ENCODE measurements at places on chromosomes 5 and 9. TPM values are rescaled to one million over a fixed set of nuclear protein-coding genes. Genes with fewer than 3 reads are reported as not detected.

DNA sequence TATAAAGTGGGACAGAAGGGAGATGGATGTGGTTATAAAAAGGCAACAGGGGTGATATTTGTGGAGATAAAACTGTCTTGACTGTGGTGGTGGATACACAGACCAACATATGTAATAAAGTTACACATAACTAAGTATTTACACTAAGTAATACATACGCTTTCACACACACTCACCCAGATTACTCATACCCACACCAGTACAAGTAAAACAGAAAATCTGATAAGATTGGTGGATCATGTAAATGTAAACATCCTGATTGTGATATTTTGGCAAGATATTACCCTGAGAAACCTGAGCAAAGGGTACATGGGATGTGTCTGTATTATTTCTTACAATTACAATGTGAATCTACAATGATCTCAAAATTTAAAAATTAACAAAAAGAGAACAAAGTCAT lies 53.3 kb upstream of the SLIT3 start:
- no peak for DNase-seq
- no peaks in the 10 kb centered on the region for H3K36me3 ChIP-seq
- H3K27ac ChIP-seq, result no peak overlapping the region
- no peaks in the 10 kb centered on the region for H3K4me1 ChIP-seq

ITK gene
- total RNA-seq, result 398 TPM

NOXA1 gene
- 5.6 TPM for total RNA-seq

PCSK5 gene
- total RNA-seq, result 7.9 TPM

DNA sequence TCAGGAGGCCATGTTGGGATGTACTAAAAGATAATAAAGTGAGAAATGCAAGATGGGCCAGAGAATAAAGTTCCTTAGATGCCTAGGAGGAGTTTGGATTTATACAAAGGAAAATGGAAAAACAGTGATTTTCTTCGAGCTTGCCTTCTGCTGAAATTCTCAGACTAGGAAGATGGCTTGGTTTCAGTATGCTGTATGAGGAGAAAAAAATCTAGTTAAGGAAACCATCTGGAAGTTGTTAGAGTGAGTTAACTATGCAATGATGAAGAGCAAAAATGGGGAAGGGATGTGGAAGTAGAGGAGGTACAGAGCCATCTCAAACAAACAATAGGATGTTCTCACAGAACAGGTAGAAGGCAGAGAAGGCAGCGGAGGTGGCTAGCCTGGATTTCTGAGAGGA lies 162.9 kb upstream of the FTMT start:
- H3K36me3 ChIP-seq, result no peaks in the 10 kb centered on the region
- H3K4me3 ChIP-seq, result no peak overlapping the region
- no peak overlapping the region for H3K27ac ChIP-seq
- no peak for DNase-seq
- no peaks in the 10 kb centered on the region for H3K4me1 ChIP-seq
- H3K27me3 ChIP-seq, result no peaks in the 10 kb centered on the region

DNA sequence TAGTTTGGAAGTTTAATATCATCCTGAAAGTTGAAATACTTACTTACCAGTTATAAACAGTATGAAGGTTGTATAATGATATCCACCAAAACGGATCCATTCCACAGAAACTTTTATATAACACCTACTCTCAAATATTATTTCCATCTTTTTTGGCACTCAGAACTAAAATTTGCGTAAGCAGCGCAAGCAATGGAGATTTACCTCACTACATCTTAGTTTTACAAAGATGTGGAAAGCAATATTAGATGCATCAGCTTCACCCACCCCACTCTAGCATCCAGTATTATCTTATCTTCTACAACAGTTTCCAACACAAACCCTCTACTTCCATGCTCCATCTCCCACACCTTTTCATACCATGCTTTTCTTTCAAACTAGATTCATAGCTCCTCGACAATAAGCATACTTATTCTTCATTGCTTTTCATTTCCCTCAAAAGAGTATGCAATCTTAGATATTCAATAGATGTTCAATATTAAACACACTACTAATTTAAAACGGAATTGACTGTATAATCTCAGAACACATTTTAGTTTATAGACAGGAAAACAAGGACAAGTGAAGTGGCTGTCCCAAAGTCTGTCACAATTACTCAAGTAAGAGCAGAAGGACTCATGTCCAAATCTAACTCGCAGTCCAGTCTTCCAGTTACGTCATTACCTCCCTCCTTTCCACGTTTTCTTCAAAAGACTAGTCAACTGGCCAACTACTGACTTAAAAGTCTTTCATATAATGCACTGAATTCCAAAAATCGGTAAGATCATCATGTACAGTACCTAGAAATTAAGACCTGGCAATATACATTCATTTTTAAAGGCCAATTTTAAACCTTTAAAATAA lies 2.2 kb downstream of the PPP2CA start:
- H3K4me1 ChIP-seq, result peaks cover 73% of the 10 kb centered on the region
- no peaks in the 10 kb centered on the region for H3K27me3 ChIP-seq
- no peaks in the 10 kb centered on the region for H3K36me3 ChIP-seq
- DNase-seq, result no peak
- peak overlapping the region; percentile 87 for H3K4me3 ChIP-seq

GRCh38 chr5:86968301-86968753 lies 299.4 kb upstream of the RASA1 start:
- no peaks in the 10 kb centered on the region for H3K4me1 ChIP-seq
- DNase-seq, result peak; percentile 24
- H3K4me3 ChIP-seq, result no peak overlapping the region
- no peak overlapping the region for H3K27ac ChIP-seq

PTAR1 gene
- 80.0 TPM for total RNA-seq

JAKMIP2 gene
- 0.84 TPM for total RNA-seq

- peaks cover 62% of the 10 kb centered on the region for H3K36me3 ChIP-seq
- no peak overlapping the region for H3K27ac ChIP-seq
- DNase-seq, result no peak
- no peaks in the 10 kb centered on the region for H3K4me1 ChIP-seq
Measured at GRCh38 chr9:89359751-89360261, 41.5 kb downstream of the SECISBP2 start.

DNA sequence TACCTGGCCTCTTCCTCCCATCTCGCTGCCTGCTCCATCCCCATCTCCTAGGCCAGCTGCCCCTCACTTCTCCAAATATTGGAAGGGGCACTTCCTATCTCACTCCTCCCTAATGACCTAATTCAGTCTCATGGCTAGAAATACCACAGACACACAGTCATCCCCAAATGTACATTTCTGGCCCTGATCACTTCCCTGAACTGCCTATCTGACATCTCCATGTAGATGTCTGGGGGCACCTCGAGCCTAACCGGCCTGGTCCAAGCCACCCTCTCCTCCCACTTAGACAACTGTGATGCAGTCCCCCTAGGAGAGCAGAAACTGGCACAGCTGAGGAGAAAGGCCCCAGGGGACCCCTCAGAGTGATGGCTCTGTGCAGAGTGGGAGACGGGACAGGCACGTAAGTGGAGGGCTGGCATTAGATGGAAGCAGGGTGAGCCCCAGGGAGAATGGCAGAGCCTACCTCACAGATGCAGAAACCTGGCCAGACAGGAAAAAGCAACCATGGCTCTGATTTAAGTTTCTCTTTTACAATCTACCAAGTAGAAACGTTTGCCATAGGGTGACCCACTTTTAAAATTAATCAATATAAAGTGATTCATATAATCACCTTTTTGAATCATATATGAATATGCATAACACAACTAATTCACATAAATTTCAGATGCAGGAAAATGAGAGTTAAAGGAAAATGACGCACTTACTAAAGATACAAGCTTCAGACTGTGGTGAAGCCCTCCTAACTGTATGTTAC lies 22.1 kb downstream of the CAMSAP1 start:
- DNase-seq, result no peak
- no peaks in the 10 kb centered on the region for H3K27me3 ChIP-seq

DNA sequence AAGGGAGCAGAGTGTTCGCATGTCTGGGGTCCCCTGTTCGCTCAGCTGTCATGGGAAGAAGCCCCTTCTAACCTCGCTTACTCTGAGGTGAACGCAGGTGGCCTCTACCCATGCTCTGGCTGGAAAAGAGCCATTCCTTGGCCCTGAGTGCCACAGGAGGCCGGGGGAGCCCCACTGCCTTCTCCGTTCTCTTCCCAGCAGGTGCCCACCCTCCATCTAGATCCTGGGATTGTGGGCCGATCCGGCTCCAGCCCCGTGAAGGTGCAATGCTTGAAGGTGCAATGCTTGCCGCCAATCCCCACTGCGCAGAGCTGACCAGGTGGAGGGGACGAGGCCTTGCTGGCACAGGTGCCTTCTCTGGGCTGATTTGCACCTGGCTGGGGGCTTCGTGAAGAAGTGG lies 95.4 kb downstream of the MRPL36 start:
- H3K27me3 ChIP-seq, result no peaks in the 10 kb centered on the region
- H3K4me1 ChIP-seq, result no peaks in the 10 kb centered on the region
- DNase-seq, result no peak
- H3K4me3 ChIP-seq, result no peak overlapping the region
- no peaks in the 10 kb centered on the region for H3K36me3 ChIP-seq

- no peaks in the 10 kb centered on the region for H3K27me3 ChIP-seq
- no peak overlapping the region for H3K27ac ChIP-seq
- H3K4me3 ChIP-seq, result no peak overlapping the region
- no peak for DNase-seq
Measured at GRCh38 chr9:23812673-23813072, 13.4 kb downstream of the ELAVL2 start.

DNA sequence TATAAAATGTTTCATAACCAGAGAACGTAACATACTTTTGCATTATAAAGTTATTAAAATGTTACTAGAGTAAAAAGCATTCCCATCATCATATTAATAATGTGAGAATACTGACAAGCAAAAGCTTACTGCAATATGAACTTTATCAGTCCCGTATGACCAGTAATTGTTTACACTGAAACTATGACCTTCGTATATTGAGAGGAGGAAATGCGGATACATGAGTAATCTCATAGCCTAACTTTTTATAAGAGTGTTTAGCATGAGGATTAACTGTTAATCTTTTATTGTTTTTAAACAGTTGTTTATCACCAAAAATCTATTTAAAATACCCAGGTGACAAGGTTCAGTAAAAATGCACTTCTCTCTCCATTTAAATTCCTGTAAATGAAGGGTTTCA lies 272.4 kb downstream of the SLF1 start:
- no peaks in the 10 kb centered on the region for H3K27me3 ChIP-seq
- no peaks in the 10 kb centered on the region for H3K36me3 ChIP-seq
- no peaks in the 10 kb centered on the region for H3K4me1 ChIP-seq
- H3K27ac ChIP-seq, result no peak overlapping the region
- H3K4me3 ChIP-seq, result no peak overlapping the region

LAMC3 gene
- total RNA-seq, result 0.61 TPM

HK3 gene
- 3.1 TPM for total RNA-seq

DNA sequence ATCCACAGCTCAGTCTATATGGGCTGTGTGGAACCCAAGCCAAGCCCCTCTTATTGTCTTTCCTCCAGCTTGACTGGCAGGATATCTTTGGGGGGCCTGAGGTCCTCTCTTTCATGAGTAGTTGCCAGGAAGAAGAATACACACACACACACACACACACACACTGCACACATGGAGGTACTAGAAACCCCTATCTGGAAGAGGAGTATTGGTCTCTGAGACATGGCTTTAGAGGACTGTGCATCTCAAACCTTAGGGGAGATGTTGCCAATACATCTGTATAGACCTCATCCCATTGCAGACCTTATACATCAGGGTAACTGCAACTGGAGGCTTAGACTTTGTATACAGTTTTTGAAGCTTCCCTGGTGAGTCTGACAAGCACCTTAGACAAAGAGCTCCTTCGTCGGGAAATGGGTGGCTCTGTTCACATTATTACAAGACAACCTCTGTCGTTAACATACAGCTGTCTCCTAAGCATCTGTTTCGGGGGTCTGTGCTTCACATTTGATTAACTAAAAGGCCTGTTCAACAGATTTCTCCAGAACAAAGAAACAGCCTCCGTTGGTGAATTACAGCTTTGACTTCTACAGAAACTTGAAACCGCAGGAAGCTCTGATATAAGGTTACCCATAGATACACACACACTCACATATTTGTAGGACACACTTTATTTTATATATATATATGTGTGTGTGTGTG lies 5.5 kb upstream of the ENTREP1 start:
- H3K4me1 ChIP-seq, result no peaks in the 10 kb centered on the region
- H3K27ac ChIP-seq, result no peak overlapping the region

C8G gene
- 2.2 TPM for total RNA-seq

DNA sequence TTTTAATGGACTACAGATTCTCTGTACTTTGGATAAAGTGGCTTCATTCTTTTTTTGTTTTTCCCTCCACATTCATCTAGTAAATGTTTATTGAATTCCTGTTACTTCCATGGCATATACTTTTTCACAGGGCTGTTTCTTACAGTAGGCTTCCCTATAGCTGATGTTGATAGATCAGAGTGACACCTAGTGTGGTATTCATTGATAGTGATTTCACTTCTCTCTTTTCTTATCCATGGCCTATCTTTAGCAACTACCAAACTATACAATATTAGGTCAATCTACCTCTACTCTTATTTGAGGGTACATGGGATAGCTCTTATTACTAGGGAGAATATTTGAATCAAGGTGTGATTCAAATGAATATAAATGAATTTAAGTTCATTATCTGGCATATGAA lies 35.8 kb downstream of the FSD1L start:
- no peak for DNase-seq
- H3K4me1 ChIP-seq, result no peaks in the 10 kb centered on the region
- H3K27ac ChIP-seq, result no peak overlapping the region
- H3K27me3 ChIP-seq, result no peaks in the 10 kb centered on the region
- no peak overlapping the region for H3K4me3 ChIP-seq

DNA sequence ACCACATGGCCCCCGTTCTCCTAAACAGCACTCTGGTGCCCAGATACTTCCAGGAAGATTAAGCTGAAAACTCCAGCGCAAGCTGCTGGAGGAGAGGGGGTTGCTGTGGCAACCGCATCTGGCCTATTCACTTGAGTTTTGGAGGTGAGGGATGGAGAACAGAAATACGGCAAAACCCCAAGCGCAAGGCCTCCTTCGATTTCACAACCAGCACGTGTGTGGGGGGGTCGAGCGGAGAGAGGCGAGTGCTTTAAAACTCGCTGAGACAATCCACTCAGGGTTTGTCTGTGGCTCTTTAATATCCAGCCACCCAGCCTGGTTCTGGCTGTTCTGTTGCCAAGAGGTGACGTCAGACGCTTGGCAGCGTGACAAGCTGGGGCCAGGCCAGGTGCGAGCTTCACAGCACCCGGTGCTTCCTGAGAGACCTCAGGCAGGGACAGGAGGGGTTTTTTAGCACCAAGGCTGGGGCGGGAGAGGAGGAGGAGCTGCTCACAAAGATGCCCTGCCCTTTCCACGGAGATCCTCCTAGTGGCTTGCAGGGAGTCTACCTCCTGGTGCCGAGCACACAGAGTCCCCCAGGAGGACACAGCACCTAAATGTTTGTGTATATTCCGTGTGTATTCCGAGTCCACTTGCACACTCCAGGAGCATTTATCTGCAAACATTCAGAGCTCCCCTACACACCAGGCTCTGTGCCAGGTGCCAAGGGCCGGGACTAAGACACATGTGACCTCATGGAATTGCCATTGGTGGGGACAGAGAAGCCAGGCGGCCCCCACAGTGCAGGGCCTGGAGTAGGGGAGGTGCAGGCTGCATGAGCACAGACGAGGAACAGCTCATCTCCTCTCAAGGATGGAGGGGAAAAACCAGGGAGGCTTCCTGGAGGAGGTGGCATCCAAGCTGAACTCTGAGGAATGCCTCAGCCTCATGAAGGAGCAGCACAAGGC lies 194.6 kb downstream of the OLFM1 start:
- DNase-seq, result peak; percentile 14
- H3K4me3 ChIP-seq, result no peak overlapping the region
- H3K27me3 ChIP-seq, result no peaks in the 10 kb centered on the region
- H3K4me1 ChIP-seq, result no peaks in the 10 kb centered on the region

ACOT12 gene
- total RNA-seq, result 0.41 TPM

- peaks cover 7% of the 10 kb centered on the region for H3K4me1 ChIP-seq
- H3K27ac ChIP-seq, result no peak overlapping the region
- H3K27me3 ChIP-seq, result no peaks in the 10 kb centered on the region
- H3K36me3 ChIP-seq, result no peaks in the 10 kb centered on the region
Measured at GRCh38 chr5:56311306-56311905, 78.3 kb upstream of the ANKRD55 start.

GPR151 gene
- not detected for total RNA-seq

TESK1 gene
- total RNA-seq, result 53.5 TPM

DENND4C gene
- 69.0 TPM for total RNA-seq
